Activated T-cell treated with anti-CD3 and anti-CD28 coated beads, Interleukin-2, amount 50 U/mL, for 24 hours (primary cell): ENCODE measurements at places on chromosomes 5 and 9.

GRCh38 chr9:81305561-81306182, 383.7 kb downstream of the TLE1 start:
- no peak for DNase-seq

DNA sequence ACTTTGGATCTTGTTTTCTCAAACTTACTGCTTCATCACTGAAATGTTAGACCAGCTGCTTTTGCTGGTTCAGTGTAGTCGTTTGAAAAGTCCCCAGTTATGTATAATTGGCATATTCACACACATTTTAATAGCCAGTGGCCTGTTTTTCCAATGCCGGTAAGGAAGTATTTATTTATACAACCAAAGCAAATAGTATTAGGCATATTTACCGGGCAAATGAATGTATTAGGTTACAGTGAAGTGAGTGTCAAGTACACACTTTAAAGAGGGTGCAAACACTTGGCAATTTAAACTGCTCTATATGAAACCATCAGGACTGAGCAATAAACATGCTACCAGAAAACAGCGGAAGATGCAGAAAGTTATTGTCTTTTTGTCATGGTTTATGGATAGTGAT, 242.9 kb downstream of the MCTP1 start:
- DNase-seq = no peak

DNA sequence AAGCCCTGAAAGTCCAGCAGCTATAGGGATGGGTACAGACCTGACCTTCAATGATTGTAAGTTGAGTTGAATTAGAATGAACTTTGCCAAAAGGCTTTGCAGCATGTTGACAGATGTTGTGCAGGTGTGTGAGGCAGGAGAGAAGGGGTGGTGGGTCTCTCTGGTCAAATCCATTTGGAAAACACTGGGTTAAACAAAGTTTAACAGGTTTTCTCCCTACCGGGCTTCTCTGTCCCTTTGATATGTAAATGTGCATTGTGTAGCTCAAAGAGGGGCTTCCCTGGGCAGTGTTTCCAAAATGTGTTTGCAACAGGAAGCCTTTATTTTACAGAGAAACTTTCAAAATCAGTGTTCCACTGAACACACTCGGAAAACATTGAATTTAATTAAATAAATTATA, 72.1 kb upstream of the BRINP1 start:
- DNase-seq = no peak

GRCh38 chr9:133103183-133103986, 17.7 kb downstream of the RALGDS start:
- DNase-seq = peak; percentile 73

- no peak for DNase-seq
Observed at GRCh38 chr5:84274585-84275468, 109.9 kb downstream of the EDIL3 start.
